ENCODE measurements at places on chromosomes 7 and 10.

GRCh38 chr10:71981876-71982230 is 17.7 kb downstream of the CHST3 start:
- no peak for DNase-seq

- no peak for DNase-seq
Measured at GRCh38 chr10:97376413-97376812, 24.7 kb downstream of the RRP12 start.

DNA sequence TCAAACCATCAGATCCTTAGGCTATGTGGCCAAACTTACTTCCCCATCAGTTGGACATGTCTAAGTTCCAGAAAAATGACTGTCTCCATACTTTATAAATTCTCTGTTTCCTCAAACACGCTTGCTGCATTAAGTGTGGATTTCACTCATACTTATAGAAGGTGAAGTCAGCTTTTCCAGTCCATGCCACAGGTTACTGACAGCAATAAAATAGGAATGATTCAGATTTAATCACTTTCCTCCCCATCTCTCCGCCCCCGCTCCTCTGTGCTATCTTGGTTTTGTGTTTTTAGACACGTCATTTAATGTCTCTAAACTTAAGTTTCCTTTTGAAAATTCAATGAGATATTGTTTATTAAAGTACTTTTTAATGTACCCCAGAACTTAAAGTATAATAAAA is 1098.0 kb upstream of the C7orf33 start:
- DNase-seq: no peak

GRCh38 chr10:15545884-15546283 is 173.8 kb downstream of the ITGA8 start:
- DNase-seq: no peak

DNA sequence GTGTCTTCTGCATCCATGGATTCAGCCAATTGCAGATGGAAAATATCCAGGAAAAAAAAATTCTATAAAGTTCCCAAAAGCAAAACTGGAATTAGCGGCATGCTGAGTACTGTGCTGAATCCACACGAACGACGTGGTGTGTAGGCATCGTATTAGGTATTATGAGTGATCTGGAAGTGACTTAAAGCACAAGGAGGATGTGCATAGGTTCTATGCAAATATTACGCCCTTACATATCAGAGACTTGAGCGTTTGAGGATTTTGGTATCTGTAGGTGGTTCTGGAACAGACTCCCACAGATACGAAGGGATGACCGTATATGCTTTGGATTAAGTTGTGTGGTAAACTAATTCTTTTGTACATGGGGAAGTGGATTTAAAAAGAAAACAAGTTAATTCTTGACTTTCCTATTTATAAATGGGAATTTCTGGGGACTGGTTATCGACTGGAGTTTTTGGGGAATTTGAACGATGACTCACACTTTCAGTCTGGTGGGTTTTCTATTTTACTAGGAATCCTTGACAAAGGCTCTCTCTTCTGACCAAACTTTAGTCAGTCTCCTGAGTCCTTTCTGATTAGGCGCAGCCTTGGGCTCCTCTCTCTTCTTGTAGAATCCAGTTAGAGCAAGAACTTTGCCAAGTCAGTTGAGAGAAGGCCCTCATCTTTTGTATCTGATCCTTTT is 5.4 kb upstream of the NUB1 start:
- no peak for DNase-seq

- DNase-seq: no peak
Measured at GRCh38 chr7:27442455-27442854, 199.9 kb downstream of the EVX1 start.

All from omental fat pad (tissue), 4 donors.